CD4-positive, alpha-beta T cell treated with Interleukin-15 for 1 hour (primary cell): ENCODE measurements at places on chromosomes 4 and X.

GRCh38 chrX:53713987-53714579, 27.6 kb upstream of the HUWE1 start:
- DNase-seq: no peak

- no peak for DNase-seq
Observed at GRCh38 chr4:128601991-128602695, 207.4 kb upstream of the JADE1 start.

GRCh38 chr4:44978020-44978419, 251.7 kb upstream of the GNPDA2 start:
- DNase-seq: no peak

GRCh38 chr4:24768604-24769003, 26.8 kb upstream of the SOD3 start:
- no peak for DNase-seq

- no peak for DNase-seq
Observed at GRCh38 chr4:61741327-61742096, 541.4 kb downstream of the ADGRL3 start.

GRCh38 chr4:189656641-189657040, 284.0 kb upstream of the FRG1 start:
- no peak for DNase-seq

GRCh38 chr4:25799522-25799921, 63.3 kb downstream of the SEL1L3 start:
- no peak for DNase-seq

- DNase-seq: no peak
Observed at GRCh38 chr4:79442422-79442821, 34.4 kb upstream of the GK2 start.

DNA sequence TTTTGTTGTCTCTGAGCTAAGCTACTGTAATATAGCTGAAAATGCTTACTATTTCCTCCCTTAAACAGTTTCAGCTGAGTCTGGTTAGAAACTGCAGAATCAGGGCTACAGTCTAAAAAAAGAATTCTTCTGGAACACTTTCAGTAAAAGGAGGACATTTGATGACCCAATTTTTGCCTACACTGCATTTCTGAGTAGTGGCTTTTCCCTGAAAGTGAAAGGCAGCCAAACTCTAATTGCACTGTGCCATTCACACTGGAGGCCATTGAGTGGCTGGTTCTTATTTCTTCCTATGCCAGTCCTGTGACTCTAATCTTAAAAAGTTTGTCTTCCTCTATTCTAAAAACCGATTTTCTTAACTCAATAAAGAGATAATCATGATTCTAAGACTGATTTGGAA, 526.0 kb downstream of the CFAP47 start:
- no peak for DNase-seq

- DNase-seq: no peak
Observed at GRCh38 chr4:4872314-4872903, 12.9 kb downstream of the MSX1 start.

- DNase-seq: peak; percentile 81
Observed at GRCh38 chr4:56907489-56908205, at the start of gene REST. TSS of gene REST (plus strand) at chr4:56907900. CDS start at chr4:56910639, 2,739 bp downstream.

DNA sequence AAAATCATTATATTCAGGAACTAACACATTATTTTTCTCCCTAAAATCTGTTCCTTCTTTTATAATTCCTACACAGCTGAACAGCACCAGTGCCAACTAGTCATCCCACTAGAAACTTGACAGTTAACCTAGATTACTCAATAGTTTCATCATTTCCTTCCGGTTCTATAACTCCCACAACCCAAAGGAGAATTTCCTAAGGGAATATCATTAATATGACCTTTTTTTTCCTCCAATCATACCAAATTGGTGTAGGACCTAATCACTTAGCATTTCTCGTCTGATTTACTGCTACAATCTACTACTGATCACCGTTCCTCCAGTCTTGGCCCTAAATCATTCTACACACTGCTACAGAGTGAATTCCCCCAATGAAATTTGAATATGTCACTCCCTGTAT, 45.9 kb downstream of the WDFY3 start:
- no peak for DNase-seq
